Activated CD4-positive, alpha-beta memory T cell treated with anti-CD3 and anti-CD28 coated beads, Interleukin-2, amount 10 ng/mL, durations not matched to agents 7 days and 5 days (primary cell): ENCODE measurements at places on chromosomes 7 and 10. TPM values are rescaled to one million over a fixed set of nuclear protein-coding genes. Genes with fewer than 3 reads are reported as not detected.
A peak's percentile ranks its signal among the peaks of the same experiment; 100 is the strongest.

GRCh38 chr7:1531979-1532455, 1.5 kb downstream of the MAFK start:
- peaks cover 33% of the 10 kb centered on the region for H3K4me1 ChIP-seq
- peaks cover 9% of the 10 kb centered on the region for H3K36me3 ChIP-seq
- H3K4me3 ChIP-seq = peak overlapping the region; percentile 86
- H3K27me3 ChIP-seq = no peaks in the 10 kb centered on the region

DNA sequence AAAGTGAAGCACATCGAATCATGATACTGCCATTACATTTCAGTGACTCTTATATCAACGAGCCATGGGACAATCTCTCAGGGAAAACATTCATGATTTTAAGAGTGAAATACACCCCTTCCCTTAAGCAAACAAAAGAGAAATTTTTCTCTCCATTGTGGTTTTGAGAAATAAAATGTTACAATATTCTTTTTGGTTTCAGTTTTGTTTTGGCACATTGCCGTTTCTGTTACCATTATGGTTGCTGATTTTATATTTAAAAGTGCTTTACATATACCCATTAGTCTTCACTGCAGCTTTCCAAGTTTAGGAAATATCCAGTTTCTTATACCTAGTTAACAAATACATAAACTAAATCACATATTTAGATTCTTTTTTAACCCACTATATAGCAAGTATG, 126.8 kb upstream of the SEM1 start:
- H3K27me3 ChIP-seq = peaks cover 56% of the 10 kb centered on the region
- H3K36me3 ChIP-seq = peaks cover 3% of the 10 kb centered on the region
- H3K4me3 ChIP-seq = no peak overlapping the region
- no peak overlapping the region for H3K27ac ChIP-seq

Gene CNTNAP2
- not detected for total RNA-seq

DNA sequence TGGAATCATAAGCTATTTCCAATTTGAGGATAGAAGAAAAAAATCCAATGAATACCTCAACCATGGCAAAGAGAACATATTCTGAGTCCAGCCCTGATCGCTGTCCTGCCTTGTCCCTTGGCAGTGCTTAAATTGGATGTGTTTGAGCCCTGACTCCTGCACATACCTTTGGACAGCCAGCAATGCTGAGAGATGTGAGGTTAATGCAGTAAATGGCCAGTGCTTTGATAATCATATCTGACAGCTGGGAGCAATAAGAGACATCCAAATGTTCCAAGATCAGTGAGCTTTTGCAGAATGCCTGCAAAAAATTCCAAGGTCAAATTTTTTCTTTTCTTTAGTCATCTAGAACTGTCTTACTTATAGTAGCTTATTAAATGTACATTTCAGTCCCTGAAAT, 80.1 kb upstream of the LRRC17 start:
- no peak overlapping the region for H3K27ac ChIP-seq
- no peaks in the 10 kb centered on the region for H3K27me3 ChIP-seq
- peaks cover 14% of the 10 kb centered on the region for H3K4me1 ChIP-seq
- no peak for DNase-seq
- H3K36me3 ChIP-seq = peaks cover 23% of the 10 kb centered on the region

Gene SPDYE5
- not detected for total RNA-seq

Gene GATA3
- 112 TPM for total RNA-seq

- no peaks in the 10 kb centered on the region for H3K4me1 ChIP-seq
- no peak for DNase-seq
- no peaks in the 10 kb centered on the region for H3K27me3 ChIP-seq
- no peak overlapping the region for H3K27ac ChIP-seq
- H3K4me3 ChIP-seq = no peak overlapping the region
- peaks cover 6% of the 10 kb centered on the region for H3K36me3 ChIP-seq
These were observed 161.0 kb downstream of the RNF216 start for GRCh38 chr7:5620459-5620881.

Gene CYP3A7
- total RNA-seq = not detected

DNA sequence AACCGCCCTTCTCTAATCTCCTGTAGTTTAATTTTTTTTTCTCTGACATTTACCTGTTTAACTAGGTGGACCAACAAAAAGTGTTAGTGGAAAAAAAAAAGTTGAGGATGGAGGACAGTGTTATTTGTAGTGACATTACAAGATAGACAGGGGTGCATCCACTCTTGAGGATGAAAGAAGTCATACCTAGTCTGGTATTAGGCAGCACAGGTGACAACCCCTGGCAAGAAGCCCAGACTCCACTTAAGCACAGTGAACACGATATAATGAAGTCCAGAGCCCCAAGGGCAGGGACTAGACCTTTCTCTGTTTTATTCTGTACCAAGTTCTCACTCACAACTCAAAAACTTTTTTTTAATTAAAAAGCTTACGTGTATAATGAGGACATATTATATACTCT, 268.4 kb downstream of the GPR37 start:
- no peaks in the 10 kb centered on the region for H3K36me3 ChIP-seq
- no peak for DNase-seq
- no peak overlapping the region for H3K27ac ChIP-seq
- H3K4me3 ChIP-seq = no peak overlapping the region

Gene RBP3
- total RNA-seq = not detected

DNA sequence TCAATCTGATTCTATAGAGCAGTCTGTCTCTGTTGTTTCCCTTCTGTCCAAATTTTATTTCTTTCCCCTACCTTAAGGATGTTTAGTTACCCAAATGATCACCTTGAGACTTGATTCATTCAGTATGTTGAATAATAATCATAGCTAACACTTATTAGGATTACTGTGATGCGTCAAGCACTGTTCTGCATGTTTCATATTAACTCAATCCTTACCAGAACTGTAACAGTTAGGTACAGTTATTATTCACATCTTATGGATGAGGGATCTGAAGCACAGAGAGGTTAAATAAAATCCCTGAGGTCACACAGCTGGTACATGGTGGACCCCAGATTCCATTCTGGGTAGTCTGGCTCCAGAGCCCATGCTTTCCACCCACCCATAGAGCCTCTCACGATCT, 97.9 kb upstream of the SAMD8 start:
- no peak overlapping the region for H3K27ac ChIP-seq
- H3K36me3 ChIP-seq = peaks cover 15% of the 10 kb centered on the region
- DNase-seq = no peak
- H3K4me3 ChIP-seq = no peak overlapping the region
- H3K27me3 ChIP-seq = no peaks in the 10 kb centered on the region
